ENCODE measurements at places on chromosomes 1 and 21.
A peak's percentile ranks its signal among the peaks of the same experiment; 100 is the strongest.

- peak; percentile 77 for DNase-seq
Measured at GRCh38 chr1:223258751-223259198, 105.2 kb downstream of the SUSD4 start.

- DNase-seq: no peak
Measured at GRCh38 chr21:34886240-34887104, 162.6 kb downstream of the RUNX1 start.

DNA sequence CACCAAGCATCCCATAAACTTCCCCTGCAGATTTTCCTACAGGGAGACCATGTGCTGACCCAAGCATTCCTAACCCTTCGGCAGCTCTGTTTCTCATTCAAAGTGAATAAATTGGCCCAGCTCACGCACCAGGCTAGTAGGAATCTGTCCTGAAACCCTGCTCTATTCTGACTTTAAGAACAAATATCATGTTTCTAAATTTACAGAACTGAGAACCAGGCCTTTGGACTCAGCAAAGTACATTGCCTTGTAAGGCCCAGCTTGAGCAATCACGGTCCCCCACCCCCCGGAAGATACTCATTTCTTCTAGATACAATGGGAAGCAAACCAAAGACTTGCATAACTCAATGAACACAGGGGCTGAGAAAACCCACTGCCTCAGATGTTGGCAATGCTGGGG, 160.1 kb upstream of the NFIA start:
- DNase-seq: no peak

DNA sequence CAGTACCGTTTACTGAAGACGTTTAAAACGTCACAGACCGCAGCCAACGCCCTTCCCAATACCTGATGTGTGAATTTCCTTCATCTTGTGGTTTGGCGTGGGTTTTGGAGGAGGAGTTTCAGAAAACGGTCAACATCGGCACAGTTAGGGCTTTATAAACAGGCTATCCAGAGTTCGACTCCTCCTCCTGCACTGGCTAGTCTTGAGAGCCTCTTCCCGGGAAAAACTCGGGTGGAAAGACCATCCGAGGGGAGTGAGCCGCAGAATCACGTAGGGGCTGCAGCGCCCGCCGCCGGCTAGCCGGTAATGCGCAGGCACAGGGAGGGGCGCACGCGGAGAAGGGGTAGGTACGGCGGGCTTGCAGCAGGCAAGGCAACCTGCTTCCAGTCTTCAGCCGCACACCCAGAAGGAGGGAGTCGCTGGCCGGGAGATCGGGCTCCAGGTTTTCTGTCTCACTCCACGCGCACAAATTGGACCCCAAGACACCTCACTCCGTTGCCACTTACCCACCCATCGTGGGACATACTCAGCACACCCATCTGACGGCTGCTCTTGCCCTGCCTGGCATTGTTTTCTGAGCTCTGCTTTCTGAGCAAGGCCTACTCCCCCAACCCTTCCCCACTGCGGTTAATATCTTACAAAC, 25.4 kb downstream of the SLC19A2 start:
- no peak for DNase-seq

DNA sequence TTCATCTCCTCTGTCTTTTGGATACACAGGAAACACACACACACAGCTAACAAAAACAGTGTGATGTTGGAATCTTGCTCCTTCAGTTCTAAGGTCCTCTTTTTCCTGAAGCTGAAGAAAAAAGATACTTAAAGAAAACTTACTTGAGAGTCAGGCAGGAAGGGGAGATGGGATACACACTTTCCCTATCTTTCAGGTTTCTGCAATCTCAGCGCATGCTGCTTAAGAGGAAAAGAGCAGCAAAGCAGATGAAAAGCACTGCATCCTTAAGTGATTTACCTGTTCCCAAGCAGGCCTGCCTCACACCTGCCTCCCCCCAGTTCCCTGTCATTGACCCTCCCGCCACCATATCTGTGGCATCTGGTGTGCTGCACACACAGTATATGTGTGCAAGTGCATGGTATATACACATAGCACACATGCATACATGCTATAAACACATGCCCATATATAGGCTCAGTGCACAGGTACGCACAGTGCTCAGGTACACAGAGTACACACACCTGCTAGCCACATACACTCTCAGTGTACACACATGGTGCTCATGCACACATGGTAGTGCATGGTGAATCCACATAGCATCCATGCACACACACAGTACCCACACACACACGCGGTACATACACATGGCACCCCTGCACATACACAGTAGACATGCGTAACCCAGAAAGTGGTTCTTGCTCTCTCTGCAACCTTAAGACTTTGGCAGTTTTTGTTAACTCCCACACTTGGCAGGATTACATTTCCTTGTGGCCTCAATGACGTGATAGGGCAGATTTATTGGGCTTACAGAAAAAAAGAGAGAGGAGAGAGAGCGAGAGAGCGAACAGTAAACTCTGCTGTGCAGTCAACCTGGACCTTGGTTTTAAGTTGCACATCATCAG, 166.9 kb downstream of the TOMM20 start:
- DNase-seq: peak; percentile 93

DNA sequence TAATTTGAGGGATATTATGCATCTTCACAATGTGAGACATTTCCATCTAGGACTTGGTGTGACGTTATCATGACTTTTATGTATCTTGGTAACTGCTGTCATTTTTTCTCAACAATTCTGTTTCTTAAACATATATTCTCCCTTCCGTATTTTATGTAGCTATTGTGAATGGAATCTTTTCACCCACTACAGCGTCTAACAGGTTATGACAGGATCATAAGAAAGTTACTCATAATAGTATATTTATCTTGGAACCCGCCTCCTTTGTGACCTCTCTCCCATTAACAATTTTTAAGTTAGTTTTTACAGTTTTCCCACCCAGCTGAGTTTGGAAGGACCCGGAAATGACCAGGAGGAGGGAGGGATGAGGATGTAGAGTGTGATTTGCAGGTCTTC, 6.8 kb upstream of the DMRTA2 start:
- DNase-seq: no peak

GRCh38 chr1:3746389-3746829, 5.8 kb upstream of the CCDC27 start:
- DNase-seq: no peak

- DNase-seq: no peak
Measured at GRCh38 chr1:110012100-110012780, 22.2 kb upstream of the STRIP1 start.
